ENCODE measurements at places on chromosomes 7 and 10.

DNA sequence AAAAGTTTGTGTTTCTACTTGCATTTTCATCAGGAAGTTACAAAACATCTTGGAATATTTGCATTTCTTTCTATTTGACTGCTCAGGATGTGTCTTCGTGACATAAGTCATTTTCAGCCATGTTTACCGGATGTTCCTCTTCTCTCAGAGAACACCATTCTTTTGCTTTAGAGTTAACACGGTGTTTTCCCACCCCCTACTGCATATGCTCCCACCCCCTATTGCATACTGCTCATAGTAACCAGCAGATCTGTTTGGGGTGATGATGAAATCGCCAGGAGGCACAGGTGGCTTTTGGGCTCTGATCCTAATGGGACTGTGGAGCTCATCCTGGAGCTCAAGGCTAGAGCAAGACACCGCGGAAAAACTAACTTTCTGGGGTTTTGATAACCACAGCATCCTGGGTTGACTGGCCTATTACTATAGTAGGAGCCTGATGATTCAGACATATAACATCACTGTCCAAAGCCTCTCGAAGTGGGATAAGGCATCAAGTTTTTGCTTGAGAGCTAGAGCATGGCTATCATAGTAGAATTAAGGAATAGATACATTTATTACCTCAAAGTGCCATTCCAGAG is 65.1 kb upstream of the BET1 start:
- DNase-seq = no peak

- DNase-seq = no peak
These were observed 37.8 kb upstream of the LRRC17 start for GRCh38 chr7:102874966-102875365.

GRCh38 chr10:90816466-90816865 is 41.4 kb downstream of the HTR7 start:
- DNase-seq = no peak

DNA sequence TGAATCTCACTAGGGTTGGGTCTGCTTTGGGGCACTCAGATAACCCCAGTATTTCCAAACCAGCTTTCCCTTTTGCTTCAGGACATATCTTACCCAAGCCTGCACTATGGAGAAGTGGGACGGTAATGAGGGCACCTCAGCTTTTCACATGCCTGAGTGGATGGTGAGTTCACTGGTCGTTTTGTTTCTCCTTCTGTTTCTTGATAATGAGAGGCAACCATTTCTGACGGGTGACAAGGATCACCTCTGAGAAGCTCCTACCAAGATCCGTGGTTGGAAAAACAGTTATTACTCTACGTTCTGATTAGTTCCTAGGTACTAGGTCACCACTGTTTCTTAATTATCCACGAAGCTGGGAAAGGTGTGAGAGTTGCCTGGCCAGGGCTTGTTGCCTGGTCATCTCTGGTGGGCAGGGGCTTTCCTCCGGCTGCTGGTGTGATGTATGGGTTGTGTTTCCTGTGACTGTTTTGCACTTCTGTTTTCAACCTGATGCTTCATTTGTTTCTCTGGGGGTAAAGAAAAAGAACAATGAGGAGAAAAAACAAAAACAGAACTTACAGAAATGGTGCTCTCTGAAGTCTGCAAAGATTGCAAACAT is 65.7 kb upstream of the STRIP2 start:
- DNase-seq = no peak

DNA sequence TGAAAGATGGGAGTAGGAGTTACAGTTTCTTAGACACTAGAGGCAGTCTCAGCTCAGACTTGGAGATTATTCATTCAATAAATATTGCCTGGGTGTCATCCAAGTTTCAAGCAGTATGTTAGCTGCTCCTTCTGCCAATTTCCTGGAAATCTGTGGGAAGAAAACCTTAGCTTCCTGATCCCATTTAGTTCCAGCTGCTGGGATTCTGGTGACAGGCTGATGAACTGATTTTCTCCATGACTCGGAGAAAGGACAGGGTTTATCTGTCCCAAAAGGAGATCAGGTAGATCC is 95.8 kb downstream of the CLEC2L start:
- DNase-seq = no peak

GRCh38 chr7:42572561-42572960 is 335.6 kb upstream of the GLI3 start:
- DNase-seq = no peak

- DNase-seq = no peak
These were observed 77.7 kb upstream of the GNA12 start for GRCh38 chr7:2921653-2922347.

DNA sequence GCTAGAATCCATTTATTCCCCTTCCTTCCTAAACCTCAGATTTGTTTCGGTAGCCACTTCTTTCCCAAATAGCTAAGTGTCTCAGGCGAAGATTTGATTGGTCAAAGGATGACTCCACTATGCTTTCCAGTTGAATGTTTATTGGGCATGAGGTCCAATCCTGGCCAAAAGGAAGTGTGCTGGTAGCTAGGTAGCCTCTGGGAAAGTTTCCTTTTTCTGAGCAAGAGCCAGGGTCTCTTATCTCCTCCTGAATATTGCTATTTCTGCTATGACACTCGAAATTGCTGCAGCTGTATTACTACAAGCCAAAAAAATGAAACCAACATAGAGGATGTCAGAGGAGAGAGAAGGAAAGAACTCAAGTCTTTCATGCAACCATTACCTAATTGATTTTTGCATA is 53.4 kb upstream of the MKX start:
- no peak for DNase-seq

DNA sequence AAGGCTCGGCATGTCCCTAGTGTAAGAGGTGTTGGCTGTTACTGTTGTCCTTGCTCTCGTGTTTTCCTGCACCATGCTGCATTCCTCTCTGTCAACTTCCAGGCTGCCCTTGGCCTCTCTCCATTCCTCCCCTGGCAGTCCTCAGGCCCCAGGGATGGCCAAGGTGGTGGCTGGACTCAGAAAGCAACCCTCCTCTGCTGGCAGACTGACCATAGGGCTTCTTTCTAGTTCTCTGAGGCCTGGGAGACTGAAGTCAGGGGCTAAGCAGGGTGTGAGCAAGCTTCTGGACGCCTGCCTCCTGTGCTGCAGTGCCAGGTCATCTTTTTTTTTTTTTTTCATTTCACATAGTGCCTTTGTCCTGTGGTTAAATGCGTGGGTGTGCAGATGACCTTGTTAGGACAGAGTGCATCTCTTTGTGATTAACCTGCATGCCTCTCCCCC is 72.0 kb downstream of the GOLGA7B start:
- DNase-seq = no peak

- no peak for DNase-seq
These were observed 21.9 kb upstream of the SEMA3A start for GRCh38 chr7:84216472-84216871.

GRCh38 chr7:139634087-139634486 is 110.6 kb downstream of the CLEC2L start:
- DNase-seq = no peak

DNA sequence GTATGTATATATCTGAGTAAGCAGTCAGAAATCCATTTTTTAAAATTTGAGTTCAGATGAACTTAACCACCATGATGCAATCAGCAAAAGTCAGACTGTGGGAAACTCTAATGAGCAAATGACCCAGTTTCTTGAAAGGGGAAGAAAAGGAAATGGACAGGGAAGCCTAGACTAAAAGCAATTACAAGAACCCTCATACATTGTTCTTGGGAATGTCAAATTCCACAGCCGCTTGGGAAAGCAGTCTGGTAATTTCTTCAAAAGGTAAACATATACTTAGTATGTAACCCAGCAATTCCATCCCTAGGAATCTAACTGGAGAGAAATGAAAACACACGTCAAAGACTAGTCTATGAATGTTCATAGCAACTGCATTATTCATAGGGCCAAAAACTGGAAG is 16.4 kb upstream of the FOXK1 start:
- peak; percentile 58 for DNase-seq

DNA sequence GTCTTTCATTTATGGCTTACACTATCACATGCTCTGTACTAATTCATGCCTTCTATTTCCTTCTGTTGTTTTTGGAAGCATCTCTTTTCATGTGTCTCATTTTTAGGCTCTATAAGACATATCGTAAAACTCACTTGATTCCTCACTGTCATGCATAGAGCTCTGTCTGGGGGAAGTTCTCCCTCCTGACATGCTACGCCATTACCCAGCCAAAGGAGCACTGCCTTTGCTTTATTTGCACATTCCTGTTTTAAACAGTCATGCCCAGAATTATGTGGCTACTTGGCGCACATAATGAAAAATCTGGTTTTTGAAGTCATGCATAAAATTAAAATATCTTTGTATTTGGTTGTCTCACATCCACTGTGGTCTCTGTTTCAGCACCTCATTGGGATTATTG is 17.6 kb upstream of the AKR1C3 start:
- no peak for DNase-seq

DNA sequence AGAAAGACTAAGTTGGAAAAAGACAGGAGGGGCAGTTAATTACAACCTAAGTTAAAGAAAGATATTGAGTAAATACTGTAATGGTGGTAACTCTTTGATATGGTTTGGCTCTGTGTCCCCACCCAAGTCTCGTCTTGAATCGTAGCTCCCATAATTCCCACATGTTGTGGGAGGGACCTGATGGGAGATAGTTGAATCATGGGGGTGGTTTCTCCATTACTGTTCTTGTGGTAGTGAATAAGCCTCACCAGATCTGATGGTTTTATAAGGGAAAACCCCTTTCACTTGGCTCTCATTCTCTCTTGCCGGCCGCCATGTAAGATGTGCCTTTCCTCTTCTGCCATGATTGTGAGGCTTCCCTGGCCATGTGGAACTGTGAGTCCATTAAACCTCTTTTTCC is 143.8 kb downstream of the GRK5 start:
- no peak for DNase-seq

DNA sequence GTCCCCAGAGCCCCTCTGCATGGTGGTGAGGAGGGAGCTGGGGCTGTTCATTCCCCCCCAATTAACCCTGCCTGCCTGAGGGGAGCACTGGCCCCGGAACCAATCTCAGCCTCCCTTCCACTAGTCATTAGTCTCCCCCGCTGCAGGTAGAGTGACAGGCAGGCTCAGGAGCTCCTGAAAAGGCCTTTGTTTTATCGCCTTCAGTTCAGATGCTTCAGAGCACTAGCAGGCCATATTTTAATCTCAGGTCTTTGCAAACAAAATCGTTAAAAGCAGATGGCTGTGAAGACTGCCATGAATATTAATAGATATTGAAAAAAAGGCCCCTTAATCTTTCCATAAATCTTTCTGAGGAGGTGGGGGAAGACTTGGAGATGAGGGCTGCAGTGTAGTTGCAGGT is 250.7 kb downstream of the RPS24 start:
- DNase-seq = no peak

DNA sequence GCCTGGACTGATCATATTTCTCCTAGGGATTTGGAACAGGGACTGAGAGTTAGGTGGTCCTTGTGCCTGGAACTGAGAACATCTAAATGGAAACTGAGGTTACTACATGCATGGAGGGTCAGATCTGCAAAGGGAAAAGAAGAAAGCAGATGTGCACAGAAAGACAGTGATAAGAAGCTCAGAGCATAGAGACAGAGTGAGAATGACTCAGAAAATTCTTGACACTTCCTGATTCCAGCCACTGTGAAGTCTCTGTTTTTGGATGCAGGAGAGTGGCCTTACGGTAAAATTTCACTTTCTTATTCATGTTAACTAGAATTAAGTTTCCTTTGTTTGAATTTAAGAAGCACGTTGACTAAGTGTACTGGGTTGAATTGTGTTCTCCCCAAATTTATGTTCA is 241.7 kb downstream of the TMEM26 start:
- DNase-seq = no peak

DNA sequence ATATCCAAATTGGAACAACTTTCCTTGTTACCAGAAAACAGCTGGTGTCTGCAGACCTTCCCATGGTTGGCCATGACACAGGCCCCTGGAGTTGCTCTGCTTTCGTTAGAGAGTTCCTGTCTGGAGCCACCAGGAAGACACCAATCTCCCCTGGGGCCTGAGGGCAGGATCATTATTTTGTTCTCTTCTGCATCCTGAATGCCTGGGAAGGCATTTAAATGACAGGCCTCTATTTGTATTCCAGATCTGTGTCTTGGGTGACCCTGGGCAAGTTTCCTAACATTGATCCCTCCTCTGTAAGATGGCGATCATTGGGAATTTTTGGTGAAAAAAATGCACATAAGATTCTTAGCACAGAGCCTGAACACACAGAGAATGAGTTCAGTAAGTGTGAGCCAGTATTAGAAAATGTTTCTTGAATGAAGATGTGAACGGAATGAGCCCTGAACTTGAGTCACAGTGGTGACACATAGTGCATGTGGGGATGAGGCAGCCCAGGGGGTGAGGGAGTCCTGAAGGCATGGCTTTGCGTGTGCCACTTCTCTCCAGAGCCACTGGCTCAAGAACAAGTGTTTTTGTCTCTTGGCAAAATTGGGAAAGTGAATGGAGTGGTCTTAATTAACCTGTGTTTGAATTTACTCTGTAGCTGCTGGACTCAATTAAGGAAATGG is 28.4 kb downstream of the BMPER start:
- no peak for DNase-seq

GRCh38 chr10:133123746-133124356 is 36.1 kb downstream of the ADGRA1 start:
- DNase-seq = no peak

DNA sequence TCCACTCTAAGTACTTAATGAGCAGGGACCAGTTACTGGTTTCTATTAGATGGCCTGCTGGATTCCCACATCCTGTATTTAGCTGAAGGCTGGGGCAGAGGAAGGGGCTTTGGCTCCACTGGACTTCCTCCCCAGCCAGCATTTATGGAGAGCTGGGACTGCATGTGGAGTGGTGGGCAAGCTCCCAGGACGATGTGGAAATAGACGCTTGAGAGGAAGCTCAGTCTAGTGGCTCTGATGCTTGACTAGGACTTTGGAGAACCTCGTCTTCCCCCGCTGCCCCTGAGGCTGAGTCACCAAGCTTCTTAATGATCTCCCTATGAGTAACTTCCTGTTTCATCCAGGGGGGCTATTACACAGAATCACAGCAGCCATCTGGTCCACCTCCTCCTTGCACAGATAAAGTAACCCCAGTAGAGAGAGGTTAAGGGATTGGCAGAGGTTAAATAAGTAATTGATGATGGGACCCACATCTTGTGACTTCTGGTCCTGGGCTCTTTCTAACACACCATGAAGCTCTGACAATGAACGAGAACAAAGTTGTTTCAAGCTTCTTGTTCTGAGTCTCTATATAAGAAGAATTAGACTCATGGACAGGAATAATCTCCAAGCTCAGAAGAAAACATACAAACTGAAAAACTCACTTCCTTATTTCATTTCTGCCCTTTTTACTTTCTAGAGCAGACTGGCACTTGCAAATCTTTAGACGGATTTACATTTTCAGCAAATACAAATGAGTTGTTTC is 126.2 kb downstream of the PRPF18 start:
- peak; percentile 85 for DNase-seq

DNA sequence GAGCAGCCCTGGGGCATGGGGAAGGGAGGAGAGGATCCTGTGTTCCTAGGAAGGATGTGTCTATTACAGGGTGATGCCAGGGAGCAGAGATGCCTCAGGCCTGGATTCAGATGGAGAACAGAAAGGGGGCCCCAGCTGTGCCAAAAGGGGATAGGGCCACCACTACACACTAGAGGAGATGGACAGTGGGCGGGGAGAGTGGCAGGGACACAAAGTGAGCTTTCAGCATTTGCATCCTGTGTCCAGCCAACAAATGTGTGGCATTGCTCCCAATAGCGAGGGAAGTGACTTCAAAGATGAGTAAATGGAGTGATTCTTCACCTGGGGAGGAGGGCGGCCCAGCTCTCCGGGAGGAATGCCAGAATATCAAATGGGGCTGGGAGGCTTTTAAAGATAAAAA is 64.9 kb upstream of the WAPL start:
- no peak for DNase-seq

GRCh38 chr7:144656965-144657517 is 178.8 kb downstream of the TPK1 start:
- no peak for DNase-seq

All from glomerular endothelial cell (primary cell).